ENCODE measurements at places on chromosomes 13 and 19.

GRCh38 chr19:55633861-55634260, 6.9 kb upstream of the ZNF580 start:
- no peak for DNase-seq

DNA sequence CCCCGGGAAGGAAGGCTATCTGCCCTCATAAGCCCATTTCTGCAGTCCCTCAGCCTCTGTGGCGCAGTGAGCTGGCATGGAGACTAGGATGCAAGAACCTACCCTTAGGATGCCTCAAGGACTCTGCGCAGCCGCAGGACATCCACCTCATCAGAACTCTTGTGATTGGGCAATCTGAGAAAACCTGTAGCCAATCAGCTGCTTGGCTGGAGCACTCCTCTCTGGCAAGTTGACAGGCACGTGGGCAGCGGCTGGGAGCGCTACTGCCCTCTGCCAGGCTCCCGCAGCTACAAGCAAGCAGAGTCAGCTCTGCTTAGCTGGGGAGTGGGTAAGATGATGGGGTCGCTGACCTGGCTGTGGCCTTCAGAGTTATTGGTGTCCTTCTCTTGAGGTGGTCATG, 1.5 kb upstream of the ECSIT start:
- no peak for DNase-seq

DNA sequence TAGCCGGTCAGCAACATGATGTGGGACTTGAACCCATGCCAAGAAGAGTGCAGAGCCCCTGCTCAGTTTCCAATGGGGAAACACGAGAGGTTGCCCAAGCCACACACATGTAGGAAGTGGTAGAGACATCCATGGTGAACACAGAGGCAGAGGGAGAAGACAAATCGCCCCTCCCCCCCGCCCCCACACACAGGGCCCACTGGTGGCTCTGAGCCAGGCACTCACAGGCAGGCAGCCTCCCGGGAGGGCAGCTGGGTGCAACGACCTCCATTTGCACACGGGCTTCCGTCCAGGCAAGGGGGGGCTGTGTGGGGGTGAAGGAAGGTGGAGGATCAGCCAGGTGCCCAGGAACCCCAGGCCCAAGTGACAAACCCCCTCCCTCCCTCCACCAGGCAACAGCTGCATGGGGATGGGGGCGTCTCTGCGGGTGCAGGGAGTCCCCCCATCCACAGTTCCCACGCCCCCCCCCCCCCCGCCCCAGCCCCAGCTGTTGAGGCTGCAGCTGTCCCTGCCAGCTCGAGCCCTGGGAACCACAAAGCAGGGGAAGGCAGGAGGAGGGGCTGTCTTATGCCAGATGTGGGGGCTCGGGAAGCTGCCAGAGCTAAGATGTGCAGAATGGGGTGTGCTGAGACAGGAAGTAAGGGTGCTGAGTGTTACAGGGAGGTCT, 3.4 kb downstream of the NOTCH3 start:
- no peak for DNase-seq

DNA sequence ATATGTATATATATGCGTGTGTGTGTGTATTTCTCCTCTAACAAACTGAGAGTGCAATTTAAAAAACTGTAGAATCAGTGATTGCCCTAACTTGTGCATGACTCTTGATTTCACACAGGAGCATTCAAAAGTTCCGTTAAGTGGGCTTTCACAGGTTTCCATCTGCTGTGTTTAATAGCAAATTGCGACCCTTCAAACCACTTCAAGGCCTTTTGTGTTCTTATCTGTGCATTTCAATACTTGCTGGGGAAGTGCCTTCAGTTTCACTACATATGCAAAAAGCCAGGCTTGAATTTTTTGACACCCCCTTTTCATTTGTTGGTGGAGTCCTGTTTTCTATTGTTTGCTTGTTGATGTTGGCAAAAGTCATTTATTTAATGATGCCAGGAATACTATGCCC, 158.0 kb downstream of the TM9SF2 start:
- DNase-seq = no peak

GRCh38 chr13:112077729-112078128, 10.8 kb downstream of the SOX1 start:
- no peak for DNase-seq

- DNase-seq = peak; percentile 72
These were observed 8.6 kb downstream of the ZBTB7A start for GRCh38 chr19:4057931-4058692.

GRCh38 chr13:75986818-75987217, 350.7 kb downstream of the LMO7 start:
- no peak for DNase-seq

- no peak for DNase-seq
These were observed 1.7 kb downstream of the ARHGEF7 start for GRCh38 chr13:111116856-111117255.

DNA sequence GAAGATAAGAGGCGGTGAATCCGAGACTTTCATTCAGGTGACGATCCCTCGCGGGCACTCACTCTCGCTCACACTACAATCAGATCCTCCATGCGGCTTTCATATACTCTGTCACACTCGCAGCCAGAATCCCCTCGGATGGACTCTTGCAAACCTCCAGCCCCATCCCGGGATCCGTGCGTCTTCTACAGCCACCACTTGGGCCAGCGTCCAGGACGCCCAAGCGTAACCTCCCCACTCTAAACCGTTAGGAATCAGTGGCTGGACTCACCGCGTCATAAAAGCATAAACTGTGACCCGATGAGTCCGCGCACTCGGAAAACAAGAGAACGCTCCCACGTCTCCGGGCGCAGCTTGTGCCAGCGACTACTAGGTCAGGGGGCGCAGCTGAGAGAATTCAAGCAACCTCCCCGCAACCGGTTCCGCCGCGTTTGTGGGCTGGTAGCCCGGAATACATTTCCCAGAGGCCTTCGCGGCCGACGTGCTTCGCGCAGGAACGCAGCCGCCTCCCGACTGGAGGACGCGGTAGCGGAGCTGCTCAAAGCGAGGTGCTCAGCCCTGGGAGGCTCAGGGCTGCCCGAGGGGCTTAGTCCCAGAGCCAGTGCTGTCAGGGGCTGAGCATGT, 27.6 kb downstream of the ZNF607 start:
- DNase-seq = peak; percentile 68

DNA sequence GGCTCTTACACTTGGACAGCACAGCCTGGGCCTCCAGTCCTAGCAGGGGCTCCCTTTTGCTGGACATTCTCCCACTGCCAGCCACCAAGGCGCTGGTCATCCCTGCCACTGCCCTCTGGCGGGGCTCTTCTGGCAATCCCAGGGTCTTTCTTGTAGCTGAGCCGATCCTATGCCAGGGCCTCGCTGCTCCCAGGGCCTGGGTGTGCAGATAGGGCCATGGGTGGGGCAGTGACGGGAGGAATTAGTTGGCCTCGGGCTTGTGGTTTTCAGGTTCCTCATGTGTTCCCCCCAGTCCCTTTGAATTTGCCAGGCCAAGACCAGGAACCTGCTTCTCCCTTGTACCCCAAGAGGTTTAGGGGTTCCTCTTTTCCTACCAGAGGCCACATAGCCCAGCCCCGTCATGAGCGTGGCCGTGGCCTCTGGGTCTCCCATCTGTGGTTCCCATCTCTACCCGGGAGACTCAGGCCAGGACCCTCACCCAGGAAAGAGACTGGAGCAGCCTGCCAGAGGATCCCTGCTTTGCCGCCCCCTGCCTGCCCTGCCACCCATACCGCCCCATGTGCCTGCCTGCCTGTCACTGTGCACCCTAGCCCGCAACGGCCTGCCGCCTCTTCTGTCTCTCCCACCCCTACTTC, 26.2 kb downstream of the TMED1 start:
- DNase-seq = no peak

DNA sequence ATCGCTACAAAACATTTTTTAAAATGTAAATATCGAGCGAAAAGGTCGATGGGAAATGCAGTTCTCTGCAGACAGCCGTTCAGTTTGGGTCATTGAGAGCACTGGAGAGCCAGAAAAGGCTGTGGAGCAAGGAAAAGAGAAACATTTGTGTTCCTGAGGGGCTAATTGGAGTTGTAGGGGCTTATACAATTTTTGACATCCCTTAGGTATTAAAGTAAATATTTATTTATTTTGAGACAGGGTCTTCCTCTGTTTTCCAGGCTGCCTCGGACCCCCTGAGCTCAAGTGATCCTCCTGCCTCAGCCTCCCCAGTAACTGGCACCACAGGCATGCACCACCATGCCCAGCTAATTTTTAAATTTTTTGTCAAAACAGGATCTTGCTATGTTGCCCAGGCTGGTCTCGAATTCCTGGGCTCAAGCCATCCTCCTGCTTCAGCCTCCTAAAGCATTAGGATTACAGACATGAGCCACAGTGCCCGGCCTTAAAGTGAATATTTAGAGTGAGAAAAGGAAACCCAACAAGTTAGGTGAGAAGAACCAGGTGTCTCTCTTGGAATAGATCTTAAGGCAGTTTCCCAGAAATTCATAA, 825 bp upstream of the YIF1B start:
- no peak for DNase-seq

DNA sequence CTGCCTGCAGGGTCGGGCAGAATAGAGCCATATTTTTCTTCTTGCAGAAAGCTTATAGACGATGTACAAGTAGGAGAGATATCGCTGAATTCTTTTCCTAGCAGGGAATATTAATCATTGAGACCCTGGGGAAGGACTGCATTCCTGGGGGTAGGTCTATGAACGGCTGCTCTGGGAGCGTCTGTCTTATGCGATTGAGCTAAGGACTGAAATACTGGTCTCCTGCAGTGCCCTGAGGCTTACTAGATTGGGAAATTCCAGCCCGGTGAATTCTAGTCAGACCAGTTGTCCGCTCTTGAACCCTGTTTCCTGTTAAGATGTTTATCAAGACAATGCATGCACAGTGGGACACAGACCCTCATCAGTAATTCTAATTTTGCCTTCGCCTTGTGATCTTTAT, 59.8 kb upstream of the UBAC2 start:
- no peak for DNase-seq

GRCh38 chr13:26200811-26201210, 21.3 kb downstream of the RNF6 start:
- no peak for DNase-seq

DNA sequence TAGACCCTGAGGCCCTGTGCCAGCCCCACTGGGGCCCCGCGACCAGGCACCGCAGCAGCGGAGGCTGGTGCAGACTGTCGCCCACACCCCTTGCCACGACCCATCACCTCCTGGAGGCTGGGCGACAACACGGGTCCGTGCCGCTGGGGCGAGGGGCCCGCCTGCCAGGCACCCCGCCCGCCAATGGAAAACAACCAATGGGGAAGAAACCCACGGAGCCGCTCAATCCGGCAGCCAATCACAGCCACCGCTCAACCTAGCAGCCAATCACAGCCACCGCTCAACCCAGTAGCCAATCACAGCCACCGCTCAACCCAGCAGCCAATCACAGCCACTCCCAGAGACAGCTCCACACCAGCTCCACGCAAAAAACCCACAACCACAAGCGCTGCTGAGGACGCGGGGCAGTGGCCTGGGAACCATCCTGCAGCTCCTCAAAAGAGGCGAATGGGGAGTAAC, 29.7 kb downstream of the GPX4 start:
- DNase-seq = peak; percentile 72

- DNase-seq = no peak
These were observed 241.3 kb downstream of the DACH1 start for GRCh38 chr13:71625694-71626093.

DNA sequence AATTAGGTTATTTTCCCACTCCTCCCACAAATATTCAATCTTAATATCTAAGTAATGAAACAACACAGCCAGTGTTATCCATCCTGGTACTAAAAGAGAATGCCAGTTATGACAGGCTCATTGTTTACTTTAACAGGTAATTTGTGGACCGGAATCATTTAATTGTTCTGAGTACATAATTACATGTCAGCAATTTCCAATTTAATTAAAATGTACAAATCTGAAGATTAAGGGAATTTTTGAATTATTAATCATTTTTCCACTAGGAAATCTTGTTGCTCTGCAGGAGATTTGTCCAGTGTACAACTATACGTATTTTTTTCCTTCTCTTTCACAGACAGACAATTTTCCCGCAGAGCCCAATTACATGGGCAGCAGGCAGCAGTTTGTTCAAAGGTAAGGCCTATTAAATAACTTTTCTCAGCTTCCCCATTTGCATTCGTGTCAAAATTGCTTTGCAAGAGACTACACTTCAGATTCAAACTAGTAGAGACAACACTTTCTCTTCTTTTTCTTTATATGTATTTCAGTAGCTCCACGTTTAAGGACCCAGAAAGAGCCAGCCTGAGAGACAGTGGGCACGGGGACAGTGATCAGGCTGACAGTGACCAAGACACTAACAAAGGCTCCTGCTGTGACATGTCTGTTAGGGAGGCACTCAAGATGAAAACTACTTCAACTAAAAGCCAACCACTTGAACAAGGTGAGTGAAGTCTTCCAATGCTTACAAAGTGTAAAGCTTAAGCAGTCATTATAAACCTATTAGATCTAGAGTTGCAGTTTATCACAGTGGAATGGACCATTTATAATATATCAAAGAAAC, 34.8 kb downstream of the PCDH17 start:
- no peak for DNase-seq

GRCh38 chr13:33873251-33873908, 55.4 kb downstream of the RFC3 start:
- DNase-seq = no peak

DNA sequence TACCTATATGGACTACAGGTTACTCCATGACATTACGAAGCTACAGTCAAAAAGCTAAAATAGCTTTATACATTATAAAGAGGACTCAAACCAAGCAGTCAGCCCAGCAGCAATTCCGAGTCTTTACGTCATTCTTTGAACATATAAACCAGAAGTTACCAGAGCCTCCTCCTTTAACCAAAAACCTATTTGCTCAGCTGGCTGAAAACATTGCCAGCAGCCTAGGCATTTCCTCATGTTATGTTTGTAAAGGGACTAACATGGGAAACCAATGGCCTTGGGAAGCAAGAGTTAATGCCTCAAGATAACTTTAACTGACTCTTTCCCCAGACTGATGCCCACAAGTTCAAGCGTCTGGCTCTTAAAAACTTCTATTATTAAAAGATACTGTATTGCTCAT, 104.1 kb upstream of the ZNF492 start:
- no peak for DNase-seq

- no peak for DNase-seq
These were observed 210.6 kb downstream of the UQCRFS1 start for GRCh38 chr19:29002336-29002735.

DNA sequence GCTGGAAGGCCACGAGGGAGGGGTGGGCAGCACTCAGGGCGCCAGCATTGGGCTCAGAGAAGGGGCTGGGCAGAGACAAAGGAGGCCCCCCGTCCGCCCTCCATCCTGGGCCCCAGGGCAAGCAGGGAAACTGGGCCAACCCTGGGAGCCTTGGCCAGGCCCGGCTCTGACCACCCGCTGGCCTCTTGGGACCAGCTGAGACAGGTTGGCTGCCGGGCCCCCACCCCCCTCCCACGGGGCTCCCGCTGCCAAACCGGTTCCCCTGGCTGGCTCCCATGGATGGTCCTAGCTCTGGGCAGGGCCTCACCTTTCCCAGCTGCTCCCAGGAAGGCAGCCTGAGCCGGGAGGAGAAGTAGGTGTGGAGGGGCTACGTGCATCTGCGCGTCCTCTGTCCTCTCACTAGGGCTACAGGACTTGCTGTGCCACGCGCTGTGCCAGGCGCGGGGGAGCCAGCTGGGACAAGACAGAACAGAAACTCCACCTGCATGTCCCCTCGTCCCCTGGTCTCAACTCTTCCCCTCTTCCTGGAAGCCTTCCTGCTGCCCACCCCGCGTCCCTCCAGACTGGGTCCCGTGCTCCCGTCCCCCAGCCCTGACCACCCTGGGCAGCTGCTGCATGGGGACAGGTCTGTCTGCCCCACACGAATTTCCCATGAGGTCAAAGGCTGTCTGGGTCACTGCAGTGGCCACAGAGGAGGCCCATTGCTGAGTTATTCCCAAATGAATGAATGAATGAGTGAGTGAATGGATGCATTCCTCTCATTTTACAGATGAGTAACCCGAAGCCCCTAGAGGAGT, 29.1 kb upstream of the NCCRP1 start:
- DNase-seq = no peak

Measured in stimulated activated CD8-positive, alpha-beta memory T cell treated with anti-CD3 and anti-CD28 coated beads, Interleukin-4, amount 100 ng/mL, for 24 hours (primary cell).